Stimulated activated CD4-positive, alpha-beta T cell treated with anti-CD3 and anti-CD28 coated beads, TNF-alpha, amount 100 ng/mL, for 1 hour (primary cell): ENCODE measurements at places on chromosomes 2 and 18.

- DNase-seq: no peak
Observed at GRCh38 chr2:141928476-141928875, 202.3 kb downstream of the LRP1B start.

- no peak for DNase-seq
Observed at GRCh38 chr18:42920621-42921020, 194.9 kb downstream of the RIT2 start.

DNA sequence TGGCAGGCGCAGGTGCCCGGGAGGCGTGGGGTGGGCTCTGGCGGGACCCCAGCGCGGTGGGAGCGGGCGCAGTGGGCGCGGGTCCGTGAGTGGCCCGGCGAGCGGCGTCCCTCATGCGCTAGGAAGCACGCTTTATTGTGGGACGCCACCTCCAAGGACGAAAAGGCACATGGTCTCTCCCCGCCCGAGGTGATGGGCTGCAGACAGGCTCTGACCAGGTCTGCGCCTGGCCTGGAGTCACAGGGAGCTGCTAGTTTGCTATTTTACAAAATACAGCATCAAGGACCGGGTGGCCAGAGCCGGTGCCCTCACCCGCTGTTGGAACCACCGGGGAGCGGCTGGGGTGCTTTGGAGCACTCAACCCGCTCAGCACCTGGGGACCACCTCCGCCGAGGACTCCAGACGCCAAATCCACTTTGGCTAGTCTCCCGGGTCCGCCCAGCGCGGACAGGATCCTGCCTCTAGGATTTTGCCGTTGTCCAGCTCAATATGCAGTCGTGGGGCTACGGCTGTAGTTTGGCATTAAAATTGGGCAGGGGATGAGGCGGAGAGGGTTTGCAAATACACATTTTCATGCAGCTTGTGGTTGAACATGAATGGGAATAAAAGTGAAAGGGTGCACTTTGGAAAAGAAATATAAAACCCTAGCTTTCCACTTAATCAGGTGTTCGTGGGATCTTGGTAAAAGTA, 65.4 kb downstream of the LRRFIP1 start:
- DNase-seq: no peak

DNA sequence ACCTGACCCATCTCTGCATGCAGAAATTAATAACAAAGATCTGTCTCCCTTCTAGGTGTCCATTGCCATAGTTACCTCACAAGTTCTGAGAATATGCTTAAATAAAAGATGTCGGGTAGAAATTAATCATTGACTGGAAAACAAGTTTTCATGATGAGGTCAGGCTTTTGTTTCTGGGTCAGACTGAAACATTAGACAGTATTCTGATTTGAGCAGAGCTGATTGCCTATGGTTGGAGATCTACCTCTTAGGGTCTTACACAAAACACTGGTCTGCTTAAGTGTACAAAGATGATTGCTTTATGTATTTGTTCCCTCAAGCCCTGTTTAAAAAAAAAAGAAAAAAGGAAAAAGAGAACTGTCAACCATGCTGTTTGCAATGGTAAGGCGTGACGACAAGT, 956.4 kb downstream of the CPS1 start:
- DNase-seq: no peak

- DNase-seq: no peak
Observed at GRCh38 chr2:9240745-9241144, 34.1 kb downstream of the ASAP2 start.

- no peak for DNase-seq
Observed at GRCh38 chr2:189614585-189614984, 34.0 kb upstream of the SLC40A1 start.

DNA sequence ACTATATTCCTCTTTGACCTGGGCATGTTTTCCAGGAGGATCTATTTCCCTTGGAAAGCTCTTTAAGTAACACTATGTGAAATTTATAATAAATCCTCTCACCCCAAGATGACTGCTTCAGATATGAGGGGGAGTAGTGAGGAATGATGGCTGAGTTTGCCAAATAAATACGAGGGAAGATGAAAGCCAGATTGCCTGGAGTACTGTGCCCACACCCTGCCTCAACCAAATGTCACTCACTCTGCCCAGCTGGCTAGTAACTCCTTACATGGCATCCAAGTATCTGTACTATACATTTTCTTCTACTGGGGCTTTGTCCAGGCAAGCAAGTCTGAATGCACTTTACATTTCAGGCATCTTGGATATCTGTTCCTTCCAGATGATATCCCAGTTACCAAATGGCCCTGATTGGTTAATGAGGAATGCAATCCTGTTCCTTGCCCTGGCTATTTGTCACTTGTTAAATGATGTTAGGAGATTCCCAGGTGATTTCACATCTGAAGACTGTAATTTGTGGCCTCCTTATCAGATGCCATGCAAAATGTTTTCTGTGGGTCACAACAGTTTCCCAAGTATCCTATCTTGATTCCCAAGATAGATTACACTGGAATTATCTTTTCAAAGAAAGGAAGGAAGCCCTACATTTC, 191.8 kb downstream of the IKZF2 start:
- DNase-seq: no peak

DNA sequence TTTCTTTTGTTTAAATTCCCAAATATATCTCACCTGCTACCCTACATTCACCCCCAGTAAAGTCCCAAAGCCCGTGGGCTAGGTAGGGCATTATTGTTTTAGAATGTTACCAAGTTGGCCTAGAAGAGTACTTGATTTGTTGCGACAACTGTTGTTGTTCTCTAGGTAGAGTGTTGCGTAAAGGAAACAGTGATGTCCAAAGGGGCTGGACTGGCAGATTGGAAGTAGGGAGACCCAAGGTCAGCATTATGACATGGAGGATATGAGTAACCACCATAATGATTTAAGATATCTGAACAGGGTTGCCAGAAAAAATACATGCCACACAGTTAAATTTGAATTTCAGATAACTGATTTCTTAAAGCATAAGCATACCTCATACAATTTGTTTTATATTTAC, 39.2 kb downstream of the SCN1A start:
- no peak for DNase-seq

DNA sequence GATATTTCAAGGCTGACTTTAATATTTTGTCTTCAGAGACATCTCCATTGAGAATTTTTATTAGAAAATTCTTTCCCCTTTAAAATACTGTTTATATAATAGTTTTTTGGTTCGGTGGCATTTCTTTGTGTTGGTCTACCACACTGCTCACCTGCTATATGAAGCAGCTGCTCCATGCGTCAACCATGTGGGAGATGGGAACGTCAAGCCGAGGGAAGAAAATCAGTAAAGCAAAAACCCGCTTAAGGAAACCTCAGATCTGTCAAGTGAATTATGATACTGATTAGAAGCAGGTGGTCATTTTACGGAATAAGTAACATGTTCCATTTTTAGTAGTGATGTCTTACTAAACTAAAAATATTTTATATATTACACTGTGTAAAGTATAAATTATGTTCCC, 5.6 kb upstream of the TMEM17 start:
- no peak for DNase-seq

DNA sequence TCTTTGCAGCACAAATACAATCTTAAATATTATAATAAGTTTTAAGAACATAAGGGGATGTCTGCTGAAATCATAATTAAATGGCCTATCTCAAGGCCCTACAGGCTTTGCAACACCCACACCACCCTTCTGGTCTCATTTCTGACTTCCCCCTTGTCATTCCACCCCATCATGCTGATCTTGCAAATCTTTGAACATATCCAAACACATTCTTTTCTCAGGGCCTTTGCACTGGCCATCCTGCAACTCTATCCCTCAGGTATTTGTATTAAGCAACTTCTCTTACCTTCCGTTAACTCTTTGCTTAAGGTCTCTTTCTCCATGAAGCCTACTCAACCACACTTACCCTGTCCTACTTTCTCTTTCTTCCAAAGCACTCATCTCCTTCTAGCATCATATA, 51.8 kb upstream of the CCDC150 start:
- DNase-seq: no peak

DNA sequence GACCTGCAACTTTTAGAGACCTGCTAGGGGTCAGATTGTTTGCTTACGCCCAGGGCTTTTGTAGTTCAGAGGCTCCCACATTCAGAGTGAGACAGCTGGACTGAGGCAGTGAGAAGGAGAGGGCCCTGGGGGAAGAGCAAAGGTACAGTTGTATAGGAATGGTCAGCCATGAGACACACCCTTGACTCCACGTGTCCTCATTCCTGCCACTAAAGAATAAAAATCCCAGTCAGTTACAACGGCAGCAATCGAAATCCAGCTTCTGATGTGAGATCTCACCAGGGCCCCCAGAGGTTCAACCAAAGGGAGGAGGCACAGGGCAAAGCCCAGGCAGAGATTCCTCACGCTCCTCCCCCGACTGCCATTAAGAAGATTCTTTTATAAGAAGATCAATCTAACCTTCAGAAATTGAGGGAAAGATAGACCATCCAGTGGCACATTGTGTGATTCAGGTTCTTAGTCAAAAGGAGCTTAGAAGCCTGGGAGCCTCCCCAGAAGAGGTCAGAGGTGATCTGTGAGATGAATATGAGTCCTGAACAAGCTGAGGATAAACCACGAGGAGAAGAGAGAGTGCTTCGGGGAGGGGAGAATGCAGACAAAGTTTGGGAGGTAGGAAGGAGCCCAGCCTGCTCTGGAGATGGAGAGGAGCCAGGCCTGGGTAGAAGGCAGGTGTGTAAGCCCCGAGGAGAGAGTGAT, 317.0 kb downstream of the CYP26B1 start:
- no peak for DNase-seq

- DNase-seq: no peak
Observed at GRCh38 chr18:22675006-22675405, 257.3 kb upstream of the CTAGE1 start.

DNA sequence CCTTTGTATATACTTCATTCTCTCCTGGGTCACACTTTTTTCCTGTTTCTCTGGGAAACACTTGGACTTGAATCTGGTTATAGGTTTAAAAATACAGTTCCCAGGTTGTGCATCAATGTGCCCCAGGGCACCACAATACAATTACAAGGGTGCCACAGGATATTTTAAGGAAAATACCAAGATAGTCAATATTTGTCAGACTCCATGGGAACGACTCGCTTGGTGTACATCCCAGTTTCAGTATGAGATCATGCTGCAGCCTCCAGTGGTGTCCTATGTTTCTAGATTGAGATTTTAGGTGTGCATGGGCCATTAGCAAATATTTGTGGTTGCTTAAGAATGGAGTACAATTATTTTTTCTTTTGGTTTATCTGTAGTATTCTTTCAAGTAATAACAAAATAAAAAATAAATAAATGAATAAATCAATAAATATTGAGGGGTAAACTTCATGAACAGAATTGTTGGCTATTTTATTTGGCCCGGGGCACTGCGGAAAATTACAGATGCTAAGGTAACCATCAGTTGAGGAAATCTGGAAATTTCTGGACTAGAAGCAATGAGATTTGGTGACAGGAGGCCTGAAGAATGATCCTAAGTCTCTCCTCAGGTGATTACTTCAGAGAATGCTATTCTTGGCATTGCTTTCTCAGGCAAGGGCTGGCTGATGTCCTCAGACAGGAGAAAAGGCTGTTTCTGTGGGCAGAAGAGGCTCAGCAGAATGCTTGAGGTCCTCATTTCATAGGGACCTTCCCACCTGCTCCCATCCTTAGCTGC, 649.3 kb upstream of the SOX11 start:
- no peak for DNase-seq

GRCh38 chr18:12637393-12637792, 20.5 kb downstream of the SPIRE1 start:
- no peak for DNase-seq

GRCh38 chr2:230908092-230908594, 16.9 kb downstream of the GPR55 start:
- no peak for DNase-seq

- DNase-seq: no peak
Observed at GRCh38 chr2:182113334-182113733, 127.7 kb downstream of the PPP1R1C start.

DNA sequence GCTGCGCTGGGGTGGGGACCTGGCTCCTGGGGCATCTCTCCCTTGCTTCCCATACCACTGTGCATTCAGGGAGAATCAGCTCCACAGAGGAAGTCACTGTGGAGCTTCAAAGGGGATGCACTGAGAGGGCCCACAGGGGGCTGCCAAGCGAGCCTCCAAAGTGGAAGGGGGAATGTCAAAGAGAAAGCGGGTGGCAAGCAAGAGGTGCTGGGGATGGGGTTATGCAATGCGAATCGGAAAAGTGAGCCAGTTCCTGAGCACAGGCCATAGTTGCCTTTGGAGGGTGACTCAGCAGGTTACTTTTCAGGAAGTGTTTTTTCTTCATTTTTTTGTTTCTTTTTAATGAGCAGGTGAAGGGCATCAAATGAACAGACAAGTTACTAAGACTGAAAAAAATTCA, 17.6 kb downstream of the PMAIP1 start:
- DNase-seq: no peak

DNA sequence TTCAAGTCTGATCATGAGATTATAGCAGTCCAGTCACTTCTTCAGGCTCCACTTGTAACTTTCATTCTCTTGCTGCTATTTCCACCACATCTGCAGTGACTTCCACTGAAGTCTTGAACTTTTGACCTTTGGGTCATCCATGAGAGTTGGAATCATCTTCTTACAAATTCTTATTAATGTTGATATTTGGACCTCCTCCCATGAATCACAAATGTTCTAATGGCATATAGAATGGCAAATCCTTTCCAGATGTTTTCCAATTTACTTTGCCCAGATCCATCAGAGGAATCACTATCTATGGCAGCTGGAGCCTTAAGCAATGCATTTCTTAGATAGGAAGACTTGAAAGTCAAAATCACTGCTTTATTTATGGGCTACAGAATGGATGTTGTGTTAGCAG, 159.4 kb downstream of the LTBP1 start:
- no peak for DNase-seq

DNA sequence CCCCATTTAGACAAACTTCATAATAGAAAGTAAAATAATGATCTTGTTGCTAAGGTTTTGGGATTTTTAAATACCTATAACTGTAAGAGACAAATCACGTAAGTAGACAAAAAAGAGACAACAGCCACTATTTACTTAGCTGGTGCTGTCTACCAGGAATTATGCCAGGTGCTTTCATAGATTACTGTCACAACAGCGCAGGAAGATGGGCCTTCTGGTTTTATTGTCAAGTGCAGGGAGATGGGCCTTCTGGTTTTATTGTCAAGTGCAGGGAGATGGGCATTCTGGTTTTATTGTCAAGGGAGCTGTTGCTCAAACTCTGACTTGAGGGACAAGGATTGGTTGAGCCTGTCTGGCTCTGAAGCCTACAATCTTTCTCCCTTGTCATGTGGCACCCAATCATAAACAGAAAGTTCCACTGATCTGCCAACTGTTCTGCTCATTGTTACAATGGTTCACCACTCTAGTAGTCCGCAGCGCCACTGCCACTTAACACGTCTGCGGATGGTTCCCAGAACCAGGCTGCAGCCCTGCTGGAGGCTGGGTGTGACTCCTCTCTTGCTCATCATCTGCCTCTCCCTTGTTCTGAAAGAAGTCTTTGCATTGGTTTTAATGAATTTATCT, 95.0 kb downstream of the RNF144A start:
- no peak for DNase-seq

DNA sequence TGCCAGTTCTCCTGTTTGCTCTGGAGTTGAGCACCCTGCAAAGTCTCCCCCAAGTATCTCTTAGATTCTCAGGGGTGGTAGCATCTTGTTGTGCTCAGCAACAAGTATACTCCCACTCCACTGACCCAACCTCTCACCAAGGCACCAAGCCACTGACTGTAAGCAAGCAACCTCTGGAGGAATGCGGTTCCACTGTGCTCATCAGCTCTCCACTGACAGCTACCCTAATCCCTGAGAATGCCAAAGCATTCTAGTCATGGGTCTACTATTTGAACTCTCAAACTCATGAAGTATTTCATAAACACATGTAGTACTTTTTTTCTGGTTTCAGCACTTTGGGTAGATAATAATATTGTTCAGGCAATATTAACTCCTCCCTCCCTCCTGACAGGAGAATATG, 170.0 kb downstream of the EPHA4 start:
- no peak for DNase-seq

GRCh38 chr2:229434187-229434586, 163.1 kb upstream of the PID1 start:
- DNase-seq: no peak
